ENCODE measurements at places on chromosomes 3 and 15. TPM values are rescaled to one million over a fixed set of nuclear protein-coding genes. Genes with fewer than 3 reads are reported as not detected.

GRCh38 chr3:6099458-6100075 lies 761.3 kb upstream of the GRM7 start:
- DNase-seq, result no peak

Gene TIPIN
- total RNA-seq, result 3.6 TPM

Gene GALNT15
- 1.3 TPM for total RNA-seq

- no peak for DNase-seq
Observed at GRCh38 chr15:75309711-75310110, 26.2 kb upstream of the COMMD4 start.

Gene MYZAP
- total RNA-seq, result 6.7 TPM

GRCh38 chr15:59224474-59224873 lies 17.8 kb downstream of the LDHAL6B start:
- DNase-seq, result no peak

GRCh38 chr3:98325055-98325454 lies 28.6 kb upstream of the OR5K4 start:
- peak; percentile 26 for DNase-seq

Gene ARGFX
- not detected for total RNA-seq

DNA sequence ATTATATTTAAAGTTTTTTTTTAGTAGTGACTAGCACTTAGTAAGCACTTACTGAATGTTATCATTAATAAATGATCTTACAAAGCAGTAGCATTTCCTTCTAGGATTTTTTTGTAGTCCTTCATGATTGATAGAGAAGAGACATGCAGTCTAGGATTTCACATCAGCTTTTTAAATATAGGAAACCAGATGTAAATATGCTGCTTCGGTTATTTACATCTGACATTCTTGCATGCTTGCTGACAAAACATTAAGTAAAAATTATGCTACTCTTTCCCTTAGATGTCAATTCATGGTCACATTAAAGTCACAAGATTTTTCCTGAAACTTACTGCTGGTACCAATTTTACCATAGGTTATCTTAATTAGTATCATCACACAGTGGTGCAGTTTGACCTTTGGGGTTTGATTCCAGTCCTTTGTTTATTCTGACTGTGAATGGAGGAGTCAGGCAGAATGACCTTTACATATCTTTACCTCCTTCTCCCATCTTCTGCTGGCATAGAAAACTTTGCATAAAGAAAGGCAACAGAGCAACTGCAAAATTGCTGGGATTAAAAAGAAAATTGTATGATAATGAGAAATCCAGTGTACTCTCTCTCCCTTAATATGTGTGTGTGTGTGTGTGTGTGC lies 286.5 kb downstream of the LPP start:
- no peak for DNase-seq

Gene TP53BP1
- total RNA-seq, result 15.0 TPM

GRCh38 chr3:169112153-169112892 lies 551.2 kb downstream of the MECOM start:
- no peak for DNase-seq

Gene SGO1
- total RNA-seq, result 0.14 TPM

Measured in pancreas (tissue), 10 donors.